ENCODE measurements at places on chromosomes 5 and 9.

DNA sequence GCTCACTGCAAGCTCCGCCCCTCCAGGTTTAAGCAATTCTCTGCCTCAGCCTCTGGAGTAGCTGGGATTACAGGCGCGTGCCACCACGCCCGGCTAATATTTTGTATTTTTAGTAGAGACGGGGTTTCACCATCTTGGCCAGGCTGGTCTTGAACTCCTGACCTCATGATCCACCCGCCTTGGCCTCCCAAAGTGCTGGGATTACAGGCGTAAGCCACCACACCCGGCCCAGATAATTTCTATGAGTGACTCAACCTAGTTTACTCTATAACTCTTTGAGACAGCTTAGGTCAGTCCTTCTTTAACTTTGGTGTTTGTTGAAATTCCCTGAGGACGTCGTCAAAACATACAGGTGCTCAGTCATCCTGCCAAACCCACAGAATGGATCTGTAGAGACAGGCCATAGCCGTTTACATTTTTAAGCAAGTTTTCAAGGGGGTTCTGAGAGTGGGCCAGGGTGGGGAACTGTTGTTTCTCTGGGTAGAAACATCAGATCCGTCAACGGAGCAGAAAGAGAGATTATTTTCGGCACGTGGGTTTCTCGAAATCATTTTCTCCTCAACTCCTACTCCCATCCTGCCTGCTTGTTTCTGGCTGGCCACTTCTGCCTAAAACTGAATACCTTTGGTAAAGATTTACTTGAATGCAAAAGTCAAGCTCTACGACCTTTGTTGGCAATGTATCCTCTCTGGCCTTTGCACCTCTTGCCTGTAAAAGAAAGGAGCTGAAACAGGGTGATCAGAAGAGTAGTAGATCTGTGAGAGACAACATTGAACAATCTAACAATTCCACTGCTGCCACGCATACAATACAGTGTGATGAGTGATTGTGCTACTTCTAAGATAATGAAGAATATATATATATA, 6.0 kb upstream of the BOD1 start:
- DNase-seq = no peak

DNA sequence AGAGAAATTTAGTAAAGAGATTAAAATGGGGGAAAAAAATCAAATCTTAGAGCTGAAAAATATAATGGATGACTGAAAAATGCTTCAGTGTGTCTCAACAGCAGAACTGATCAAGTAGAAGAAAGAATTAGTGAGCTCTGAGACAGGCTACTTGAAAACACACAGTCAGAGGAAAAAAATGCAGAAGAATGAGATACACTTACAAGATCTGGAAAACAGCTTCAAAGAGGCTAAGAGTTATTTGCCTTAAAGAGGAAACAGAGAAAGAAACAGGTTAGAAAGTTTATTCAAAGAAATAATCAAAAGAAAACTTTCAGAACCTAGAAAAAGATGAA, 70.5 kb upstream of the OR2K2 start:
- DNase-seq = no peak

DNA sequence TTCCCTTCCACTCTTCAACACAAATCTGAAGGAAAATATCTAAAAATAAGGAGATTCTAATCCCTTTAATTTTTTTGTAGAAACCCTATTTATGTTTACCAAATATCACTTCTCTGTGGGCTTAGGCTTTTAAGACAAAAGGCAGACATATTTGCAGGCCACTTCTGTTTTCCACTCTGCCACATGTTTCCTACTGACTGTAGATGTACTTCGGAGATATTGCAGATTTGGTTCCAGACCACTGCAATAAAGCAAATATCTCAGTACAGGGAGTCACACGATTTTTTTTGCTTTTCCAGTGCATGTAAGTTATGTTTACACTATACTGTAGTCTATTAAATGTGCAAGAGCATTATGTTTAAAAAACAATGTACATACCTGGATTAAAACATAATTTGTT, 219.0 kb downstream of the SREK1 start:
- DNase-seq = no peak

DNA sequence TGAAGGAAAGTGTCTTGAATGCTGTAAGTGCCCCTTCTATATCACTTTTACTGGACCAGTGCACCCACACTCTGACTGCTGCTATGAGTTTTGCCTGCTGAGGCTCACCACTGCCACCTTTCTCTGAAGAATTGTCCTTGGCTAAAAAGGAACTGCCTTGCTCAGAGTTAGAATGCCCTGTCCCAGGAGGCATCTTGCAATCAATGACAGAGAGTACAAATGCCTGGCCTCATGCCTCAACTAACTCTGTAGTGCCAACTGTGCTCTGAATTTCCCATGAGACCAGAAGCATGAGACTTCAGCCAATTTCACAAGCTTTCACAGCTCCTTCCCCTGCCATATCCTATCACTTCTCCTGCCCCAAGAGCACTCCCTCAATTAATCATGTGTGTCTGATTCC, 569.7 kb downstream of the ZNF608 start:
- no peak for DNase-seq

DNA sequence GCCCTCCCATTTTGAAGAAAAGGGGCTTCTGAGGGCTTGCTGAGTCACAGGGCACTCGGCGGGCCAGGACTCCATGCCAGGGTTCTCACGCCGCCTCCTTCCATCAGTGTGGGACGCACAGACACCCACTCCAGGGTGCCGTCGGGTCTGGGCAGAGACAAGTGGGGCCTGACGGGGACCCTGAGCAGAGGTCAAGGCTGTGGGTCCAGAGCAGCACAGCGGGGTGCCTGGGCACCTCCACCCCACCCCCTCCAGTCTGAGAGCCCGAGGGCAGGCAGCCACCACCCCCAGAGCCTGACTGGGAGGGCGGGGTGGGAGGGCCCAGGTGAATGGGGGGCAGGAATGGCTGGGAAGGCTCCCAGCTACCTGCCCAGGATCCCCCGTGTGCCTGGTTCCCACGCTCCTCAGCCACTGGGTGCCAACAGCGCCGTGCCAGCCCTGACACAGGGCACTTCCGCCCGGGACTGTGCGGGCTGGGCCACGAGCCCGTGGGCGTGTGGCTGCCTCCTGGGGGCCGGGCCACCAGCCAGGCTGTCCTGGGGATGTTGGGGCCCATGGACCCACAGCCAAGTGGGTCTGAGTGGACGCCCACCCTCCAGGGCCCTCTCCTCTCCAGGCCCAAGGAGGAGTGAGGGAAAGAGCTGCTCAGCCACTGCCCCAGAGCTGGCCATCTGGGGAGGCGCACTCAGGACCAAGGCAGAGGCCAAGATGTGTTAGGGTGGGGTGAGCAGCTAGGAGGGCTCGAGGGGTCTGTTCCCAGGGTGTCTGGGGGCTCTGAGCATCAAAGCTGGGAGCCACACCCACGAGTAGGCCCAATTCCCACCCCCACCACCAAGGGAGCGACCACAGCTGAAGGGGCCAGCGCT, 10.1 kb upstream of the NRARP start:
- DNase-seq = no peak

DNA sequence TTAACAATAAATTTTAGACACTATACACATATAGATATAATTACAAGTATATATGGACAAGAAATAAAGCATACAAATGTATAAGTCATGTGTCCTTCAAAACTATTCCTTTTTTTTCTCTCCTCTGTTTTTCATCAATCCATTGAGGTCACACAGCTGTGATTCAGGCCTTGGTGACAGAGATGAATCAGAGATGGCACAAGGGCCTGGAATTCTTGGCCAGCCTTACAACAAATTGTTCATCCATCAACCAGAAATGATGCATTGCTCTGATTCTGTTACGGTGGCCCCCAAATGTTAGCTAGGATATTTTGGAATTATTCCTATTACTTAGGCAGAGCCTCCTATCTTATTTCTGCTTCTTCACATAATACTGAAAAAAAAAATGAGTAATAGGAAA, 108.7 kb upstream of the MPDZ start:
- no peak for DNase-seq

- no peak for DNase-seq
Measured at GRCh38 chr5:39093352-39093751, 19.2 kb upstream of the RICTOR start.

- no peak for DNase-seq
Measured at GRCh38 chr9:33628865-33629410, 104.9 kb downstream of the ANKRD18B start.

GRCh38 chr9:136857581-136858412, 5.7 kb downstream of the MAMDC4 start:
- peak; percentile 3 for DNase-seq

DNA sequence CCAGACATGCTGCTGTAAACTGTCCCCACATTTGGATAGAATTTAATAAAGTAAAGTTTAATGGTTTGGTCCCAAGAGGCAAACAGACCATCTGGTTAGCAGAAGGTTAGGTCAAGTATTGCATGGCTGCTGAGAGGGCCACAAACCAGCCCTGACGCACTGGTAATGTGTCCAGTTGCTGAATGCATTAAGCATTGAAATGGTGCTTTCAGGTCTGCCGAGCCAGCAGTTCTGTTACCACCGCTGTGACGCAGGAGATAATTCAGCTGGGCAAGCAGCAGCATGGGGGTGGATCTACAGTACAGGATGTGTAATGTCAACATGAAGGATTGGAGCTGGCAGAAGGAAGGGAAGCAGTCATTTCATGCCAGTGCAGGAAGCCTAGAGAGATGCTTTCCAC, 16.0 kb downstream of the ZNF462 start:
- peak; percentile 24 for DNase-seq

DNA sequence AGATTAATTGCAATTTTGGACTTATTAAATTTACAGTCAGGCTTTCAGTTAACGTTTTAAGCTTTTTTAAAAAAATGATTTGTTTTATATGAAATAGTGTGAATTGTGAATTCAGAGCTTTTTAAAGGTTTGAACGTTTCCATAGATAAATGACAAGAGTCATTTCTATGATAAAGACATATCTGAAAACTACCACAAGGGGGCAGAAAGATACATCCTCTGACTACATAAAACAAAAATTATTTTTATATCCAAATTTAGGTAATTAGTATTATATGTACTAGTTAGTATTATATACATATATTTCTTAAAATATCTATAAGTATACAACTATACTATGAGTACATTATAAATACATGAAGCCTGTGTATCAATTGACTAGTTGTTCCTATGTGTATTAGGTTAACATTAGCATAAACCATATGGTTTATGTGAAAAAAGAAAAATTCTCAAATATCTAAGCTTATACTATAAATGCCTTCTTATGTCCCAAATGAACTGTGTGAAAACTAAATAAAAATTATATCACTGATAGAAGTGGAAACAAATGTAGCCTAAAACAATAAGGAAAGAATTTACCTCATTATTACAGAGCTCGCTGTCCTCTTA, 155.2 kb downstream of the MEF2C start:
- DNase-seq = no peak
